Stimulated activated CD8-positive, alpha-beta memory T cell treated with anti-CD3 and anti-CD28 coated beads, Interleukin-2, amount 100 ng/mL, for 1 hour (primary cell): ENCODE measurements at places on chromosomes 2 and 18.

DNA sequence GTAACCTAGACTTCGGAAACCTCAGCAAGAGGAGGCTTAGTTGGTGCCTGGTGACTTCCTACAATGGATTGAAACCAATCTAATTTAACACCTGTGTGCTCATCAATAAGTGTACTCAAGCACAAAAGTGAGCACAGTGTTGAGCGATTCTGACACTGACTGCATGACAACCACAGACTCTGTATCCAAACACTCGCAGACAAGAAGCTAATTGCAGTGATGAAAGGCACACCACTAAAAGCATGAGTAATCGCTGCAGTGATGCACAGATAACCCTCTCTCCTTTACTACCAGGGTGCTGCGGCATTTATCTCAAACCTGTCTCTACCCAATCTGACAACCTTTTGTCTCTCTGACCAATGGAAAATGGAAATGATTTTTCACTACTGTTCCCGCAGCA, 168.1 kb downstream of the AFF3 start:
- no peak for DNase-seq

- DNase-seq, result no peak
These were observed 354.4 kb downstream of the TGIF1 start for GRCh38 chr18:3804336-3804735.

DNA sequence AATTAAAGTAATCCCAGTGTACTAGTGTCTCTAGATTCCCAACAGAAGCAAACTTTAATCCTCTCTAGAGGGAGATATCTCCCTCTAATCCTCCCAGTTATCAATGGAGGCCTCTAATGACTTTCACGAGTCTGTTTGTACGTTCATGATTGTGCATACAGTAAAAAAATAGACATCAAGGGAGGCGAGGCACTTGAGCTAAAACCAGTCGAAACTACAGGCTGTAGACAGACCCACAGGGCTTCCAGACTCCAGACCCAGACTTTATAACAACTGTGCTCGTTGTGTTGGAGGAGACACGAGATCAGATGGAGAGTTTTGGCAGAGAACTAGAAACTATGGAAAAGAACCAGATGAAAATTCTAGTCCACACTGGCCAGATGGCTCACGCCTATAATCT, 7.0 kb downstream of the DGKD start:
- no peak for DNase-seq

DNA sequence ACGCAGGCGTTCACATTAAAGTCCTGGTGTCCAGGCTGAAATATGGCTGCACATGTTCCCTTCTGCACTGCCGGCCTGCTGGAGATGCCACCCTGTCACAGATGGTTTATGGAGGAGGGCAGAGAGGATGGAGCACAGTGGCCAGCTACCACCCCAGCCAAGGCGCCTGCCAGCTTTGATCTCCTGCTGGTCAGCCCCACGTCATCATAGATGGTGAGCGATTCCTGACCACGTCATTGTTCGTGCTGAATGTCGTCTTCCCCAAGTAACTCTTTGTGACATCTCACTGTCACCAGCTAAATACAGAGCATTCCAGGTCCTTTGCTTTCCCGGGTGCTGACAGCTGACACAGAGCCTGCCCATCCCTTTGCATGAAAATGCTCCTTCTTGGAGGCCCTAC, 248.3 kb downstream of the TTC32 start:
- DNase-seq, result no peak

- DNase-seq, result no peak
These were observed 113.6 kb downstream of the MEP1B start for GRCh38 chr18:32303400-32303799.

GRCh38 chr2:5410991-5411700, 281.0 kb upstream of the SOX11 start:
- no peak for DNase-seq

DNA sequence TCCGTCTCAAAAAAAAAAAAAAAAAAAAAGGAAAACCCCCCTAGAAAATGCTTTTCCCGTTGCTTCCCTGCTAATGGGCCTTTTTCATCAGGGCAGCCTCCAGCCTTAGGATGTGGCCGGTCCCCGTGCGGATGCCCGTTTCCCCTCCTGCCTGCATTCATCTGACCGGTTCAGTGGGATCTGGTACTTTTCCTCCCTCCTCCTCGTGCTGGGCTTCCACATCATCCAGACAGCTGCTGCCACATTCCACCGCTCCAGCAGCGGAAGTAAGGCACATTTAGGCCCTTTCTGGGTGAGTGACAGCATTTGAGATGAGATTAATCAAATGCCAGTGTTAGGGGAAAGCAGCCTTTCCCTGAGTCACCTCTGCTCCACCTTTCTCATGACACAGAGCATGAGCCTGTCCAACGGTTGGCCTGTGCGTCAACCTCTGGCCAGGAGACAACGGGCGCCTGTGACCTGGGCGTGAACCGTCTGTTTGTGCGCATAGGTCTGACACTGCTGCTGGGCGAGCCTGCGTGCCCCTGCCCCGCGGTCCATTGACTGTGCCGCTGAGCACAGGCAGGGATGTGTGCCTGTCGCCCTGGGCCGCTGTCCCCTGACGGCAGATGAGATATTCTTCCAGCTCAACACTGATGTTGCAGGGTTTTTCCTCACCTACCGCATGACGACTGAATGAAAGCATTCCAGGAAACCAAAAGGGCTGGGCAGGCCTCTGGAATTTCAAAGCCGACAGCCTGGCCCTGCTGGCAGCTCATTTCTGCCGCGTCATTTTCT, 174.0 kb downstream of the TGIF1 start:
- no peak for DNase-seq

DNA sequence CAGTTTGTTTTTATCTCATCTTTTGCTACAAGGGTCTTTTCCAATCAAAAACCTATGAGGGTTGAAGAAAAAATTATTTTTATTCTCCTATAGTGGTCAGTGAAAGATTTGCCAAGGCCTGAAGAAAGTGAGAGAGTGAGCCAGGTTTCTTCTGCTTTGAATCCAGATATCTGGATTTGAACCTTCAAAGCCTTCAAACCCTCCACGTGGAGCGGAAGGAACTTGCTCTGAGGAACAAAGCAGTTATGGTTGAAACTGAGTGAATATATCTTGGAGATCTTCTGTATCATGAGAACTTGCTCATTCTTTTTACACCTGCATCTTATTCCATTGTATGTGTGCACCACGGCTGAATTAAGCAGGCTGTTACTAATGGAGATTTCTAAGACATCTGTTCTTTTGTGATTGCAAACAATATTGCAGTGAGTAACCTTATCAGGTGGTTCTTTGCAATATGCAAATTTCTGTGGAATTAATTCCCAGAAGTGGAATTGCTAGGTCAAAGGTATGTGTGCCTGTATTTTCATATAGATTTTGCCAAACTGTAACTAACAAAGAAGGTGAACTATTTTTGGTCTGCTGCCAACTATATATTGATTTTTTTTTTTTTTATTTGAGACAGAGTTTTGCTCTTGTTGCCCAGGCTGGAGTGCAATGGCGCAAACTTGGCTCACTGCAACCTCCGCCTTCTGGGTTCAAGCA, 147.9 kb downstream of the B3GNT2 start:
- DNase-seq, result no peak
